ENCODE measurements at places on chromosomes 2 and 18. TPM values are rescaled to one million over a fixed set of nuclear protein-coding genes. Genes with fewer than 3 reads are reported as not detected.

ABCB11 gene
- under 0.01 TPM for total RNA-seq

RNF152 gene
- 7.2 TPM for total RNA-seq

SLC66A2 gene
- 28.7 TPM for total RNA-seq

CNGA3 gene
- total RNA-seq: not detected

UGT1A8 gene
- not detected for total RNA-seq

LAMA3 gene
- 7.4 TPM for total RNA-seq

STARD6 gene
- total RNA-seq: not detected

IL36G gene
- total RNA-seq: not detected

MYO1B gene
- 28.6 TPM for total RNA-seq

TCF4 gene
- 88.3 TPM for total RNA-seq

DTNA gene
- total RNA-seq: 30.0 TPM

- no peak for DNase-seq
These were observed 30.8 kb upstream of the EML4 start for GRCh38 chr2:42138163-42139015.

- no peak for DNase-seq
These were observed 41.6 kb downstream of the ZBTB7C start for GRCh38 chr18:48367557-48367956.

DNA sequence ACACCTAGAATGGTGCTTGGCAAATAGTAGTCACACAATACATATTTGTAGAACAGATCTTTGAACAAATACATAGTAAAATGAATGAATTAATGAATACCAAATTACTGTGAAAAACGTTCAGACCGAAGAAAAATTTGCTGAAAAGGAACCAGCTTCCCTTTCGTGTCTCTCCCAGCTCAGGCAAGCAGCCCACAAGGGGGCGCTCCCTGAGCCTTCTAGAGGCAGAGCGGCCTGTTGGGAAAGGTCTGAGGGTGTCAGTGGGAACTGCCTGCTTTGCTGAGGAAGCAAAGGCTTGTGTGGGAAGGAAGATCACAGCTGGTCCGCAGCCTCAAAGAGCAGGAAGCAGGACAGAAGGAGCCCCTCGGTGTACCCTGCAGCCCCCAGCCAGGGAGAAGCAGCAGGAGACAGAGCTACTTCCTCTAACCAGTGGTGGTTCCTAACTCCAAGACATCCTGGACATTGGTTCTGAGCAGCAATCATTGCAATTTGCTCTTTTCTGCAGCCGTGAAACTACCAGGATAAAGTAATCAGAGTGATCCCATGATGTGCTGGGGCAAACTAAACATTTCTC is 231.1 kb downstream of the ANKRD30B start:
- no peak for DNase-seq

DNA sequence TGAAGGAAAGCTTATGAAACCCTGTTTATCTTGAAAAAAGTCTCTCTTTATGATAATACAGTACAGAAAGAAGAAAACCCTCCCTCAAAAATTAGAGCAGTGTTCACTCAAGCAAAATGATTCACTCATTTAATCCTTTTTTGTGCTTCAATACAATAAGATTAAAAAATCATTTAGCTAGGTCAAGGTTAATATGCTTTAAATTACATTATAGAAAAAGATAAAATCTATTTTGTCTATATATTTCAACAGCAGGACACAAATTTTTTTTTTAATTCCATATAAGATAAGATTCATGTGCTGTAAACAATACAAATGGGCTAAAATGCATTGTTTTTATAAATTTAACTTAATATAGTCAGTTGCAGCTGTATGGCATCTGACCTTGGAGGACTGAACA is 176.9 kb downstream of the KCNE4 start:
- DNase-seq: no peak

DNA sequence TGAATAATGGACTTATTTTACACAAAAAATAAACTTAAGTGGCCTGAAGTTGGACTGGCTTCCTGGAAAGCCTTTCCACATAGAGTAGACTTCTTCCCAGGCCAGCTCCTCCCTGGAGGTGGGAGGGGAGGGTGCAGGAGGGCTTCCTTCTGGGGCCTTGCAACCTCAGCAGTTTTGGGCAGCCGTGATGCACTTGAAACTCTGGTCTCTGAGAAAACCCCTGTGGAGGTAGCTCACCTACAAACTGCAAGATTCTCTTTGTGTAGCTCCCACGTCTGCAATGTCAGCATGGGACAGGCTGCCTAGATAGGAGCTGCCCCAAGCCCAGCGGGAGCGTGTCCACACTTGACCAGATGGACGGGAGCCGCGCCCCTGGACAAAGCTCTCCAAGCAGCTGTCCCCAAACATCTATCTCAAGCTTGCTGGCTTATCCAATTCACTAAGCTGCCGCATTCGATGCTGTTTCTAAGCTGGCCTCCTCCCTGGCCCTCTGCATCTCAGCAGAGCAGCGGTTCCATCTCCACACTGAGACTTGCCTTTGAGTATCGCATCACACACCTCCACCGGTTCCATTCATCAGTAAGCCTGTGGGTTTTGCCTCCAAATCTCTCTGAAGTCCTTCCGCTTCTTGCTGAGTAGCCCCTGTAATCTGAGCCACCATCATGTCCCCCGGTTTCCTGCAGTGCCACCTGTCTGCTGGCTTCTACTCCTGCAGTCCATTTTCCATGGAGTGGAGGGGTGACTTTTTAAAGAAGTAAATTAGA is 1.6 kb upstream of the LPIN1 start:
- DNase-seq: peak; percentile 58

DNA sequence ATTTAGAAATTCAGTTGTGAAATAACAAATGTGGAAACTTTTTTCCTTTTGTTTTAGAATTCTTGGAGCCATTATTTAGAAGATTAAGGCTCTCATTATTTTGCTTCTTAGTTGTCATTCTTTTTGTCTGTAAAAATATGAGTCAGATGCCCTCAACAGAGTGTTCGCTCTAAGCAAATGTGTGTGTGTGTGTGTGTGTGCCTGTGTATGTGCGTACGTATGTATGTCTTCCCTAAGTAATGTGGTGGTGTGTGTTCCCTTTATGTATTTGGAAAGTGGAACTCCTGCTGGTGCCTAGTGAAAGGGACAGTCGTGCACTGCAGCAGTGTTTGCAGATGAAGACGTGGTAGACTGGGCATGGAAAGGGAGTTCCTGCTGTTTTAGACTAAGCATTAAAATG is 27.5 kb downstream of the ZNF407 start:
- DNase-seq: no peak

DNA sequence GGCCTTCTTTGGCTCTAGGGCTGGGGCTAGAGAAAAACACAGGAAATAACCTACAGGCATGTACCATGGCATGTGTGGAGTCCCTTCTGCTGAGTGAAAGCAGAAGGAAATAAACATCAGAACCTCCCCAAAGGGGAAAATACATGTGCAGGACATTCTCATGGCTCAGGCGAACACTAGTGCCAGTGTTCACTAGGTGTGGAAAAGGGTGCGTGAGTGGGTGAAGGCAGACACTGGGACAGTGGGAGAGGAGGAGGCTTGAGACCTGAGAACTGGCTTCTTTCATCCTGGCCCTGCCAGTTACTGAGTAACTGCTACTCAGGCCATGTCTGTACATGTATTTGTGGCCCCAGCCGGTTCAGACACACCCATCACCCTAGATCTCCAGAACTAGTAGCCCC is 268.2 kb downstream of the PRKCE start:
- no peak for DNase-seq

GRCh38 chr2:150520033-150520432 is 32.6 kb upstream of the RND3 start:
- no peak for DNase-seq

DNA sequence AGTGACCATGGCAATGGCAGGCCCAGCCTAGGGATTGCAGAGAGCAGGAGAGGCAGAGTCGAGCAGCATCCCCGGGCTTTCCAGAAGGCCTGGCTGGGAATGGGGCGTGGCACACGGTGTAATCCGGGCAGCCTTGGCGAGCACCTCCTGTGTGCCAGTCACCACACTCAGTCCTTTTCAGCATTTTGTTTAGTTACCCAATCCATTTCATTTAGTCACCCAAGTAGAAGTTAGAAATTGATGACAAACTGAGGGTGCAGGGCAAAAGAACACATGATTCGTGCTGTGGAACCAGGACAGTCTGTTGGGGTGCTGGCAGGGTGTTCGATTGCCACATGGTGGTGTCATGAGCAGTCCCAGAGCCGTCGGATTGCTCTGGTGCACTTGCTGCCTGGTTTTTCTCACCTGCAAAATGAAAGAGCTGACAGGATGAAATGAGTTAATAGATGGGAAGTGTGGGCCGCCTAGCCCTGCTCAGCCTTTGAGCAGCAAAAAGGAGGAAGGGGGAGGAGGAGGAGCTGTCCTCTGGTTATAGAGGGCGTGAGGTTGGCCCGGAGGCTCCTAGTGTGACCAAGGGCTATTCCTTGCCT is 299.4 kb downstream of the AGAP1 start:
- DNase-seq: no peak
